ENCODE measurements at places on chromosomes 6 and 20.

GRCh38 chr6:128415387-128415786, 105.0 kb downstream of the PTPRK start:
- no peak for DNase-seq

GRCh38 chr6:17417817-17418216, 24.4 kb downstream of the CAP2 start:
- peak; percentile 97 for DNase-seq

GRCh38 chr20:50568549-50568942, 58.4 kb downstream of the PTPN1 start:
- no peak for DNase-seq

GRCh38 chr6:170251776-170252571, 38.9 kb downstream of the DLL1 start:
- DNase-seq, result no peak

GRCh38 chr6:32607263-32607987, 17.8 kb upstream of the HLA-DRB1 start:
- DNase-seq, result no peak

GRCh38 chr6:27178407-27178730, 69.1 kb upstream of the PRSS16 start:
- DNase-seq, result no peak
